MM.1S (cell line): ENCODE measurements at places on chromosomes 13 and 19.
A peak's percentile ranks its signal among the peaks of the same experiment; 100 is the strongest.

- DNase-seq, result no peak
These were observed 8.7 kb upstream of the CHST8 start for GRCh38 chr19:33612928-33613619.

- peak; percentile 49 for DNase-seq
These were observed at the start of gene GRIN3B for GRCh38 chr19:1000095-1000494. Gene GRIN3B (plus strand): TSS chr19:1000419. CDS start chr19:1000438, 19 bp downstream.

GRCh38 chr13:109725297-109725696 is 61.1 kb downstream of the IRS2 start:
- no peak for DNase-seq

DNA sequence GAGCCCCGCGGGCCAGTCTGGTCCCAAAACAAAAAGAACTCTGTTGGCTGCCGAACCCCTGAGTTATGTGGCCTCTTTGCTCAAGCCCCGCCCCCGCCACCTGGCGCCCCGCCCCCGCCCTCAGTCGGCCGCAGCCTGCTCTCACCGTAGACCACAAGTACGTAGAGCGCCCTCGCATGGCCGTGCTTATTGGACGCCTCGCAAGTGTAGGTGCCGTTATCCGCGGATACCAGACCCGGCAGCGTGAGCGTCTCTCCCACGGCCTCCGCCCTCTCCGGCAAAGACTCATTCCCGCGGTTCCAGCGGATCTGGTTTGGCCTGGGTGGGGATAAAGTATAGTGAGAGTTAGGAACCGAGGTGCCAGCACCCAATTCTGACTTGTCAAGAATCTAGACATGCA is 5.5 kb upstream of the ZNF428 start:
- peak; percentile 78 for DNase-seq

- no peak for DNase-seq
These were observed 270.6 kb downstream of the GPC5 start for GRCh38 chr13:91668866-91669495.

GRCh38 chr13:99867535-99868257 is 103.9 kb downstream of the ZIC5 start:
- DNase-seq, result no peak

DNA sequence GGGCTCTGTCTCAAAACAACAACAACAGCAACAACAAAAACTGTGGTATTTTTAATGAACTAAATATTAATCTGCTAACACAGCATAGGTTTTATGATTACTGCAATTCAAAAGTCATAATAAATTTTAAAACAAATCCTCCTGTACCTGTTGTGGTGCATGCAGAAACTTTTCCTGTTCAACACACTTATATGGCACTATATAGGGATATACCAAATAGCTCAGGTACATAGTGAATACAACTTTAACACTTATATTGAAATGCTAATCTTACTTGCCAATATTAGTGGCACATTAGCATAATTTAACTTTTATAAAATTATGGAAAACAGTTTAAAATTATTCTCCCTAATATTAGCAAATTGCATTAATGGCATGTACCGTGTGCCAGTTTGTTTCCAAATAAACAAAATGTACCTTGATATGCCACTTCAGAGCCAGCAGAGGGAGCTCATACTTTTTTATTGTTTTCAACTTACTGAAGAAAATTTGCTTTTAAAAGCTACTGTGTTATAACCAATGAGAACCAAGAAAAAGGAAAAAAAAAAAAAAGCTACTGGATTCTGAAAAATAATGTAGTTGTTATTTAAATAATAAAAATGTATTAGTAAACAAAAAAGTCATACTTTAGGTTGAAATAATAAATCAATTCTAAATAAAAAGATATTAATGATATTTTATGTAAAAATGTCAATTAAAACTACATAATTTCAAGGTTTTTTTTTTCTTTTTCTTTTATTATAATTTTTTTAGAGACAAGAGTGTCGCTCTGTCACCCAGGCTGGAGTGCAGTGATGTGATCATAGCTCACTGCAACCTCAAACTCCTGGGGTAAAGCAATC is 18.0 kb upstream of the RBM26 start:
- DNase-seq, result peak; percentile 51

DNA sequence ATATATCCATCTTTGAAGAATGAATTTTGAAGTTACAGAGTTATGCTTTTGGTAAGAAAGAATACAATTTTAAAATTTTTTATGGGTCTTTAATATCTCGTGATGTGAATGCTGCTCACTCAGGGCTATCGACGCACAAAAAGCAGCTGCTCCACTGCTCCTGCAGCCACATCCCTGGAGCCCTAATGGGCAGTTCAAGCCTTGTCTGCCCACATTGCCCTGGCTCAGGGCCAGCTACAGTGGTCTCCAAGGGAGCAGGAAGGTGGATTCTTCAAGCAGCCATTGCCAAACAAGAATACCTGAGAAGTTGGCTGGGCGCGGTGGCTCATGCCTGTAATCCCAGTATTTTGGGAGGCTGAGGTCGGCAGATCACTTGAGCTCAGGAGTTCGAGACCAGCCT is 85.8 kb downstream of the IPO5 start:
- DNase-seq, result no peak

GRCh38 chr19:54379187-54379678 is 14.5 kb upstream of the LAIR1 start:
- DNase-seq, result no peak

GRCh38 chr13:93698016-93698613 is 471.5 kb downstream of the GPC6 start:
- DNase-seq, result no peak

- DNase-seq, result no peak
These were observed 184.1 kb downstream of the DIAPH3 start for GRCh38 chr13:59979589-59979988.

GRCh38 chr13:113539822-113540221 is 44.7 kb upstream of the TFDP1 start:
- no peak for DNase-seq
